ENCODE measurements at places on chromosomes 6 and 20. TPM values are rescaled to one million over a fixed set of nuclear protein-coding genes. Genes with fewer than 3 reads are reported as not detected.

- no peak for DNase-seq
Measured at GRCh38 chr6:112833581-112834131, 486.5 kb downstream of the RFPL4B start.

DNA sequence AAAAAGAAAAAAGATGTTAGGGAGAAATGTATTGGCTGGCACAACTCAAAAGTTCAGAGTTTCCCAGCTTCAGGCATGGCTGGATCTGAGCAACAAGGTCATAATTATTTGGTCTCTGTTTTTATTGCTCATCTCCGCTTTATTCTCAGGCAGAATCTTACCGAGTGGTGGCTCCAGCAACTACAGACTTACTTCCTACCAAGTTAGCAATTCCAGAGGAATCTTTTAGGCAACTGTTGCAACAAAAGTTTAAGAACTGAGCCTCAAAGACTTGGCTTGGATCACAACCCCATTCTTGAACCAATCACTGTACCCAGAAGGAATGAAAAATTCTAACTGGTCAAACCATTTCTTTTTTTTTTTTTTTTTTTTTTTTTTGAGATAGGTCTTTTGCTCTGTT is 35.5 kb upstream of the NCOA3 start:
- DNase-seq = no peak

- DNase-seq = no peak
Measured at GRCh38 chr20:12829170-12829569, 179.6 kb upstream of the SPTLC3 start.

DNA sequence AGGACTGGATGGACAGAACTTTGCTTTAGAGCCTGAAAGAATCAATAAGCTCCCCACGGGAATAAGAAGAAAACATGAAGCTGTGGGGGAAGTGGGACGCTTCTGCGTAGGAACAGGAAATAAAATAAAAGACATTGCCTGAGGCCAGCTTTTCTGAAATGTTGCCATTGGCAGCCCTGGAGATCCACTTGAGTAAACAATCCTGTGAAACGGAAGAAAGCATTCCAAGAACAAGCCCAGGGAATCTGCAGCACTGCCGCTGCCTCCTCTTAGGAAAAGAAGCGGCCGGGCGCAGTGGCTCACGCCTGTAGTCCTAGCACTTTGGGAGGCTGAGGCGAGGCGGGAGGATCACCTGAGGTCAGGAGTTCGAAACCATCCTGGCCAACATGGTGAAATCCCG is 182.3 kb upstream of the RALGAPA2 start:
- DNase-seq = no peak

- no peak for DNase-seq
Measured at GRCh38 chr6:25875563-25875905, 1.5 kb upstream of the SLC17A3 start.

- no peak for DNase-seq
Measured at GRCh38 chr20:59351157-59352040, 51.0 kb downstream of the EDN3 start.

- DNase-seq = peak; percentile 34
Measured at GRCh38 chr6:41286544-41287346, at the start of gene TREM1. TSS of gene TREM1 (minus strand) at chr6:41286682. CDS start at chr6:41286655, 27 bp downstream.

ZNF334 gene
- 19.1 TPM for polyA plus RNA-seq

GGTLC1 gene
- not detected for polyA plus RNA-seq
